Endodermal cell (in vitro differentiated cells): ENCODE measurements at places on chromosomes 4 and X.

DNA sequence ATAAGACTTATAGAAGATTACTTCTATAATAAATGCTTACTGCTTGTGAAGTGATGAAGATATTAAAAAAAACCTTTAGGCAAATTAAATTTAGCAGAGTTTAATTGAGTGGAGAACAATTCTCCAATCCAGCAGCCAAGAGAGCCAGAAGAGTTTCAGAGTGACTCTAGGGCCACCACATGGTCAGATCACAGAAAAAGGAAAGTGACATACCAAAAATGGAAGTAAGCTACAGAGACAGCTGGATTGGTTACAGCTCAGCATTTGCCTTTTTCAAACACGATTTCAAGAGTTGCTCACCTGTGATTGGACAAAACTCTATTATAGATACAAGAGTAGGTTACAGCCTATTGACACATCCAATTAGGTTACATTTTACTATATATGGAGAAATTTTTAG is 79.0 kb upstream of the TRAM1L1 start:
- DNase-seq: no peak

GRCh38 chr4:94690851-94691254 is 66.9 kb upstream of the BMPR1B start:
- DNase-seq: no peak

DNA sequence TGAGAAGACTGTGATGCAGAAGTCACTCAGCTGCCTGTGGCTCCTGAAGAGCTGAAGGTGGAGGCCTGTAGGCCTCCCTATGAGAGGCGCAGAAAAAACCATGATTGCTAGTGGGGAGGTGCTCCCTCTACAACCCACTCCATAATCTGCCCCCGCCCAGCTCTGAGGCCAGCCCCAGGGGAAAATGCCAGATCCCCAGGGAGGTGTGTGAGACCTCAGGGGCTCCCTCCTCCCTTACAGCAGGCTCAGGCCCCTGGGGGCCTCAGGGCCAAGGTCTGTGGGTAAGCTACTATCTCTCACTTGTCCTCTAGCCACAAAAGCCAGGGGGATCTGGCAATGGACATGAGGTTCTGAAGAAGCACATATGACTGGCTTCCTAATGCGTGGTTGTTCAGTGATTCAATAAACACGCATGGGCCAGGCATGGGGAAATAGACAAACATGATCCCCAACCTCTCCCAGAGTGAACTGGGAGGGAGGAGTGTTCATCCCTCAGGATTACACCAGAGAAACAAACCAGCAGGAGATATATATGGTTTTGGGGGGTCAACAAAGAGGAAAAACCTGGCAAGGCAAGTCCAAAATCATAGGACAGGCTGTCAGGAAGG is 51.0 kb upstream of the MTM1 start:
- no peak for DNase-seq

DNA sequence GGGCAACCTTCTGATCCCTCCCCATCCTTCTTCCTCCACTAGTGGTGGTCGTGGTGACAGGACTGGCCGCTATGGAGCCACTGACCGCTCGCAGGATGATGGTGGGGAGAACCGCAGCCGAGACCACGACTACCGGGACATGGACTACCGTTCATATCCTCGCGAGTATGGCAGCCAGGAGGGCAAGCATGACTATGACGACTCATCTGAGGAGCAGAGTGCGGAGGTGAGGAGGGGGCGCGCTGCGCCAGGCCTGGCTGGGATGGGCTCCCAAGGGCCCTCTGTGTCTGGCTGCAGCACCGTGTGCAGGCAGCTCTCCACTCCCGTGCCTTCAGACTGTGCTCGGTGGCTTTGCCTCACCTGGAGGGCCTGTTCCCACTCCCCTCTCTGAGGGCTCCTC is 24.3 kb downstream of the RBM10 start:
- no peak for DNase-seq

GRCh38 chr4:174396599-174397110 is 112.9 kb downstream of the CEP44 start:
- DNase-seq: no peak

- no peak for DNase-seq
Observed at GRCh38 chr4:3288571-3289094, 4.2 kb upstream of the RGS12 start.

DNA sequence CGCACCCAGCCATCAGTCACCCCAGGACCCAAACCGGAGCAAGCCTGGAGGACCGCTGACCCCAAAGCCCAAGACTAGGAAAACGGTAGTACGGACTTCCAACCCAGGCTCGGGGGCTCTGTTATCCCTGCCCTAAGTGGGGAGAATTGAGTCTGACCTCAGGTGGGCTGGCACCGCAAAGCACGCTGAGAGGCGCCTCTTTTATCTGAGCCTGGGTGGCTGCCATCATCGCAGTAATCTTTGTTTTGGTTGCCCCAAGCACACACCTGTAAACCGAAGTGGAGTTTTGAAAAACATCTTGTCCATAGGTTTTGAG is 894 bp upstream of the SH3RF1 start:
- no peak for DNase-seq

GRCh38 chr4:1714303-1715001 is 2.3 kb upstream of the SLBP start:
- peak; percentile 76 for DNase-seq

GRCh38 chr4:184473499-184474262 is 669 bp downstream of the IRF2 start:
- DNase-seq: peak; percentile 81

DNA sequence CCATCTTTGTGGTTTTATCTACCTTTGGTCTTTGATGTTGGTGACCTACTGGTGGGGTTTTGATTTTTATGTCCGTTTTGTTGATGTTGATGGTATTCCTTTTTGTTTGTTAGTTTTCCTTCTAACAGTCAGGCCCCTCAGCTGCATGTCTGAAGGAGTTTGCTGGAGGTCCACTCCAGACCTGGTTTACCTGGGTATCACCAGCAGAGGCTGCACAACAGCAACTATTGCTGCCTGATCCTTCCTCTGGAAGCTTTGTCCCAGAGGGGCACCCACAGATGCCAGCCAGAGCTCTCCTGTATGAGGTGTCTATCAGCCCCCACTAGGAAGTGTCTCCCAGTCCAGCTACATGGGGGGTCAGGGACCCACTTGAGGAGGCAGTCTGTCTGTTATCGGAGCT is 199.3 kb upstream of the WDFY3 start:
- DNase-seq: no peak

DNA sequence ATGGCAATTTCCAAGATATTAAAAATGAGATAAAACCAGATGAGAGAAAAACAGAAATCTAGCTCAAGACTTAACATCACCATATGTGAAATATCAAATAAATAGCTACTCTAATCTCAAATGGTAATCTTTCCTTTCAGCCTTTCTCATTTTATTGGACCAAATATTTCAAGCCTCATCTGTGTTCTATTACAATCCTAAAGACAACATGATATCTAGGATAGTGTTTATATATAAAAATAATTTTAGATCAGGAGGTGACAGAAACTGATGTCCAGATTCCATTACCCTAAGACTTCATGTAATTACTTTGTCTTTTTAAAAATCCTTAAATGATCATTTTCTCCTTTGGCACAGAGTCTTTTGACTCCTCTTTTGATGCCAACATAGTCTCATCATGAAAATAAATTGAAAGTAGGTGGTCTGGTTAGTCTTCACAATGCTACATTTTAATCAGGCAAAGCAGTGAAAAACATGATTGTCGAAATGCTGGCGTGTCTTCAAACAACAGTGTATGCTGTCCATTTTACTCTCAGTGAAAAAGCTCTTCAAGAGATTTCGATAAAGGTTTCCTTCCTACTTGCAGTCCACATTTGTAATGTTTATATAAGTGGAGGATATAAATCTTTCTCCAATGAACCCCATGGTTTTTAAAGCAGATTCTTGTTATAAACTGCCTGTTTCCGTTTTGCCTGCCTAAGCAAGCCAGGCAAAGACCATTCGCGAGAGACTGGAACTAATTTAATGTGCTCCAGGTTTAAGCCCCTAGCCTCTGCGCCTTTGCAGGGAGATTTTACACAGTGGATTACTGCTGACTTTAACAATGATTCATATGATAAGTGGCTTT is 169.8 kb downstream of the SCFD2 start:
- no peak for DNase-seq

DNA sequence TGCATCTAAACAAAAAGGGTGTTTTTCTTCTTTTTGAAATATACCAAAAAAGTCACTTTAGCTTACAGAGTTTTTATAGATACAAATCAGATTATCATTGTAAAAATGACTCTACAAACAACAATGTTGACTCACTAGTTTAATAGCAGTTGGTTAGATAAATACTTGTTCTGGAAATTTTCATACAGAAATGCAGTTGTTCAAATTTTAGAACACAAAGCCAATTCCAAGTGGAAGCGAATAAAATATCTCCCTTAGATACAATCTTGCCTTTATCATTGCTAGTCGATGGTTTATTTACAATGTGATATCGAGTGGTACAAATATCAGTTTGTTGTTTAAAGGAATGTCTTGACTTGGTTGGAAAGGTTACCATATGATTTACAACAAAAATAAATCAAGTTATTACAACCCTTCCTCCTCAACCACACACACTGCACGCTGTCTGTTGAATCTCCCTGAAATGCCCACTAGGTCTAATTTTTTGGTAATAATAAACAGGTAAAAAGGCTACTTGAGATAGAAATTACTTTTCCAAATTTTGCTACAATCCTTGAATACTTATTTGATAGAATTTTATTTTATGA is 114.8 kb downstream of the CDS1 start:
- no peak for DNase-seq

DNA sequence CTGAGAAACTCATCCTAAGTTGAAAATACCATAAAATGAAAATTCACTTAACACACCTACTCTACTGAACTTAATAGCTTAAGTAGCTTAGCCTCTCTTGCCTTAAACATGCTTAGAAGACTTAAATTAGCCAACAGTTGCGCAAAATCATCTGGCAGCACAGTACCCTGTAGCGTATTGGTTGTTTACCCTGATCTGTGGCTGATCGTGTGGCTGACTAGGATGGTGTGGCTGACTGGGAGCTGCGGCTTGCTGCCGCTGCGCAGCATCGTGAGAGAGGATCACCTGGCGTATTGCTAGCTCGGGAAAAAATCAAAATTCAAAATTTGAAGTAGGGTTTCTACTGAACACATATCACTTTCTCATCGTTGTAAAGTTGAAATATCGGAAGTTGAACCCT is 6.3 kb downstream of the RUFY3 start:
- no peak for DNase-seq

DNA sequence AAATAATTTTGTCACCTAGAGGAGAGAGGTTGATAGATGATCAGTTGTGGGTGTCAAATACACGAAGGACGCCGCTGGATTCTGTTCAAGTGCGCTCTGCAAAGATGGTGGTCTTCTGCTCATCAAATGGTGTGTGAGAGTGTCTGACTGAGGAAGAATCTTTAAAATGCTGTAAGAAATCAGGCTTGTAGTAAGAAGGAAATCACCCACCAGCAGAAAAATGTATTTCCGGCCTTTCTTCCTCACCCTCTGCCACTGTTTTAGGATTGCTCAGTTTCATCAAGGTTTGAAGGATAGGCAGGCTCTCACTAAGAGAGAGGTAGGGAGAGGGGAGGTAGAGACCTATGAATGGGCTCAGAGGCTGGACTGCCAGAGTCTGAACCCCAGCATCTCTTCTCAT is 28.7 kb downstream of the RHOH start:
- DNase-seq: no peak

GRCh38 chr4:55107054-55107453 is 18.3 kb downstream of the KDR start:
- DNase-seq: no peak

GRCh38 chrX:149837639-149838038 is 43.3 kb upstream of the MAGEA8 start:
- no peak for DNase-seq

DNA sequence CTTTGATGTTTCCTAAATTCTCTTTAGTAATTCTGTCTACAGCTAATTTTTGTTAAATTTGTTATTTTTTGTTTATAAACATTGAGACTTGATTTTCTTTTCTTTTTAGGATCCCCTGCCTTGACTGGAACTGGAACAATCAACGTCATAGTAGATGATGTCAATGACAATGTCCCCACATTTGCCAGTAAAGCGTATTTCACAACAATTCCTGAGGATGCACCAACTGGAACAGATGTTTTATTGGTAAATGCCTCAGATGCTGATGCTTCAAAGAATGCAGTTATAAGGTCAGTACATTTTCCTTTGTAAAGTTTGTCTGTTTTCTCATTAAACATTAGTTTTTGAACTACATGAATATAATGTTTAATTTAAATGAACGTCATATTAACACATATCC is 119.4 kb downstream of the FAT4 start:
- DNase-seq: no peak

GRCh38 chrX:38960137-38960536 is 158.9 kb downstream of the MID1IP1 start:
- DNase-seq: no peak

DNA sequence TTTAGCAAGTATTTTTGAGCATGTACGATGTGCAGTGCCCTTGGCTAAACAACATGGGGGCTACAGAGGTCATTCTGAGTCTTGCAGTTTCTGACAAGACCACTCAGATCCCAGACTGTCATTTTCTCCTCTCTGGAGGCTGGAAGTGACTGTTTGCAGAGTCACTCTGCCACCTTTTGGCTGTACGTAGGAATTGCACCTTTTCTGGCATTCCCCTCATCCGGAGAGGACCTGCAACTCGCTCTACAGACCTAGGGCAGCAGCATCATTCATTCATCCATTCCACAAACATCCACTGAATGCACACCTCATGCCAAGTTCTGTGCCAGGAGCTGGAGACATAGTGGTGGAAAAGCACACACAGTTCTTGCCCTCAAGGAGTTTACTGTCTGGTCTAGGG is 160.4 kb upstream of the GPR101 start:
- peak; percentile 85 for DNase-seq

DNA sequence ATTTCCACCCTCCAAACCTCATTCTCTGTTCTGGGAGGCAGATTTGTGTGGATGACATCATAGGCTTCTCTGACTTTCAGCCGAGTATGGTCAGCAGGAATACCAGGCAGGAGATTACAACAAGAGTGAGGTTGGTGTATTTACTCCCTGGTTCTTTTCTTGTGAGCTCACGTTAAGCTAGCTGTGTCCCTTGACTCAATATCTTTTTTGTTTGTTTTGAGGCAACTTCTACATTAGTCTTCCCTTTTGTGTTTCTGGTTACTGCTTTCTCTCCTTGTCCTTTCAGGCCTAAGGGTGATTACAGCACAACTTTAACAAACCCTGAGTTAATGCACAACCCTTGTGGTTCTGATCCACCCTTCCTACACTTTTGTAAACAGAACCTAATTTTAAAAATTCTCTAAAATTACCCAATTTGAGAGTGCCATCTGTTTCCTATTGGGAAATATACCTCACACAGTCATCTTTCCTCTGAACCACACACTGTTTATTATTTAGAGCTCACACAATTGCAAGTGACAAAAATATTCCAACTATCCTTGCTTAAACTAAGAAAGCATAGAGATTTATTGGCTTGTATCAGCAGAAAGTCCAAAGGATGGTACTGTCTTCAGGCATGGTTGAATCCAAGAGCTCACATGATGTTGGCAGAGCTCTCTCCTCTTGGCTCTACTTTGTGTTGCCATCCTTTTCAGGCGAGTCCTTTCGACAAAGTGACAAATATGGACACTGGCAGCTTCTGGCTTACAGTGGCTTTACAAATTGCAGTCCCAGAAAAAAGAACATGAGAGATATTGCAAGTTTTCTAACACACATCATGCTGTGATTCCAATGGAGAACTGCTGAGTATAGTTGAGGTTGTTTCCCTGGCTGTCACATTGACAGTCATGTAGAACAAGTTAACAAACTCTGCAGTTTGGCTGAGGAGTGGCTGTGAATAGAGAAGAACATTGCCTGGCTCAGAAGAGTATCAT is 150.5 kb upstream of the DDIT4L start:
- no peak for DNase-seq
